ENCODE measurements at places on chromosomes 12 and 14.

DNA sequence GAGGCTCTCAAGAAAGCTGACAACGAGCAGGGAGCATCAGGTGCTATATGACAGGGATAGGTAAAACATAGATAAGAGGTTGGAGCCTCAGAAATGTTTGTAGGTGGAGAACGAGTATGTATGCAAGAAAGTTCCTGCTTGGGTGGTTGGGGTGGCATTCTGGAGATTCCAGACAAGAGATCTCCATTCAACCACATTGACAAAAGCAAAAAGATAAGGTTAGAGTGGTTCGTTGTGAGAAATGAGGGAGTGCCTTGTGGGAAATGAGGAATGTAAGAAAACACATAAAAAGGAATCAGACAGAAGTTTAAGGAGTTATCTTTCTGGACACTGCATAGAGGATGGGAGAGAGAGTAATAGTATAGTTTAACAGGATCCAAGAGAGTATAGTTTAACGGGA is 290.3 kb downstream of the DPF3 start:
- DNase-seq = no peak

- no peak for DNase-seq
Measured at GRCh38 chr12:67447180-67447579, 178.0 kb downstream of the CAND1 start.

- no peak for DNase-seq
Measured at GRCh38 chr12:52582971-52583456, 9.4 kb upstream of the KRT74 start.

DNA sequence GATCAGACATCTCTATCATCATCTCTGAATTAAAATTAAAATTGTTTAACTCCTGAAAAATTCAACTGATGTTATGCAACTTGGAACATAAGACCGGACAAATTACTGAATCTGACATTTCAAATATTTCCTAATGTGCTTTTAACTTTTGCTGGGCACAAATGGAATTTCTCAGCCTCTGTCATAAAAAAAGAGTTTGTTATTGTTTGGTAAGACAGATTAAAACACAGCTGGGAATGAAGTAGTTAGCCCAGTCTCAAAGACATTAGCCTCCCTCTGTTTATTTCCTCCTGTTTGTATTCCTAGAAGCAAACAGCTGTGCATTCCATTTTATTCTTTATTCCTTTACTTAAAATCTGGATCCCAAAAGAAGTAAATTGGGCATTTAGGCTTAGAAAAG is 29.4 kb downstream of the PLEKHA5 start:
- no peak for DNase-seq

DNA sequence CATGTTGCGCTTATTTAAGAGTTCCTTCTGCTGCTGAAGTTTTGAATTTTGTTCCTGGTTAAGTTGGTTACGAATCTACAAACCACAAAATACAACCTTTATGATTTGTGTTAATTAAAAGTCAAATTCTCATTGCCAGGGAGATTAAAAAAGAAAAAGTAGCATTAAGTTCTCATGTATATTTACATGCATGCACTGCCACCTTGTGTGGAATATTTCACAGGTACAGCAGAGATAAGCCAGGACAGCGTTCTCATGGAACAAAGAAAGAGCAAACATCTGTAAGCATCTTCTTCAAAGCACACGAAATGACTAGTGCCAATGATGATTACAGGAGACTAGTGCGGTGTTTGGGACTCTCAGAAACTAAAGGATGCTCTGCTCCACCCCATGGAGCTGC is 34.2 kb downstream of the ZFYVE21 start:
- DNase-seq = no peak

- peak; percentile 13 for DNase-seq
Measured at GRCh38 chr14:56129933-56130332, 11.7 kb downstream of the PELI2 start.

DNA sequence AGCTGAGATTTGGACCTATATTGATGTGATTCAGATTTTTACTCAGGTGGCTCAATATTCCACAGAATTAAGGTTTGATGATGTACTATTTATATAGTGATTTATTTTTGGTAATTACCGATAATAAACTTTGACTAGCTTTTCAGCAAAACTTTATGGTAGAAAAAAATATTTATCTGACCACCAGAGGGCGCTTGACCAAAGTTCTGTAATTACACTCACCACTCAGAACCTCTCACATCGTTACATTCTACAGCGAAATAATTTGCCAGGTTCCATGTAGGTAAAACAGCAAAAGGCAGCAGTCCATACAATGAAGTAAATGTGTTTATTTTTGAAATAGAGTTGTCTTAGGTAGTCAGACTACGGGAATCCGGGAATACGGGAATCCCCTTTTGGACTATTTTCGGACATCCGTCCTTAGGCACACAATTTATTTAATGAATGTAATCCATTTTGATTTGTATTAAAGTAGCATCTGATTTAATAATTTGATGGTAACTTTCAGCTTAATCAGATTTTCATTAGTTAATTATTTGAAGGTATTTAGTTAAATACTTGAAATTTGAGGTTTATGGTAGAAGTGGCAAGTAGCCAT is 143.0 kb upstream of the DDHD1 start:
- DNase-seq = peak; percentile 7

DNA sequence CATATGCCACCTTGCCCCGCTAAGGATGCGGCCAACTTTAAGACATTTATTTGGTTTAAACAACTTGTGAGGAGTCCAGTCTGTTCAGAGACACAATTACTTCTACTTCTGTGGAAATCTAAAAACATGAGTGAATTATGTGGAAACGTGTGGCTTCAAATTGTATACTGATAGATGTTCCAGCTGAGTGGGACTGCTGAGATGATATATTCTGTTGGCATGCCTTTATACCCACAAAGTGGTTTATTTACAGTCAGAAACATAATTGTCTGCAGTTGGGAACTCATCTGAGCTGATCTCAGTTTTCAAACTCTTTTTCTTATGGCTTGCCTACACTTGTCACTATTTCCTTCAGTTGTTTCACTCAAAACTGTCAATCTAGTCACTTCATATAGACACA is 67.8 kb downstream of the FLRT2 start:
- no peak for DNase-seq

- no peak for DNase-seq
Measured at GRCh38 chr14:38366374-38366773, 110.5 kb upstream of the CLEC14A start.

GRCh38 chr14:85572845-85573244 is 42.9 kb downstream of the FLRT2 start:
- no peak for DNase-seq

DNA sequence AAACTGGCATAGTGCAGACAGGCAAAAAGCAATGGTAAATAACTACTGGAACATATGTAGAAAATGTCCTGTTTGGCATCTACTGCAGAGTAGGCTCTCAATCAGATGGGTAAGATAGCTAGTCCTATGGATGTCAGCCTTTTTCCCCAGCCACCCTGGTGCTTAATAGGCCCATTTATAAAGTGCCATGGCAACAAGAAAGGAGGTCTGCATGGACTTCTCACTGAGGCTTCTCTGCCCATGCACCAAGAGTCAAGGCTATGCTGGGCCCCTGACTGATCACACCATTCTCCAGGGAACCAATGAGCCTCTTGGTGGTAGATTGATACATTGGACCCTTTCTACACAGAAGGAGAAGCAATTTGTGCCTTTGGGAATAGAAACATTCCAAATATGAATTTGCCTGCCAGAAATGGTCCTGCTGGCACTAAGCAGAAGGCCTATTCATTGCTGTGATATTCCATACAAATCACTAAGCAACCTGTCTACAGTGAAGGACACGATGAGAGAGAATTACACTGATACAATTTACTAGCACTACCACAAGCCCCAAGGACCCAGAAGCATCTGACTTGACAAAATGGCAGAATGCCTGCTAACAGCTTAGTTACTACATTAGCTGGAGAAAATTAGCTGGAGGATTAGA is 43.8 kb downstream of the RESF1 start:
- DNase-seq = no peak

DNA sequence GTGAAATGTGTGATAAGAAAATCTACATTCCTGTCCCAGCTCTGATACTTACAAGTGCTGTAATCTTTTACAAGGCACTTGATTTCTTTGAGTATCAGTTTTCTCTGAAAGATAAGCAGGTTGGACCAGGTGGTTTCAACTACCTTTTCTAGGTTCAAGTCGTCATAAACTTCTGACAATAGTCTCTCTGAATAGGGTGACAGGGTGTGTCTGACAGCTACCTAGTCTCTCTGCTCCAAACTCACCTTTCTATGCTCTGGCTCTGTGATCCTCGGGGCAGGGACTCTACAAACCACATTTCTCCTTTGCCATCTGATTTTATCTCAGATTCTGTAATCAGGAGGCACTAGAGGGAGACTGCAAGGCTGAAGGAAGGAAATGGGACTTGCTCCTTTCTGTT is 137.7 kb upstream of the SYT1 start:
- DNase-seq = no peak

GRCh38 chr12:14952299-14952921 is 9.0 kb downstream of the ARHGDIB start:
- no peak for DNase-seq

DNA sequence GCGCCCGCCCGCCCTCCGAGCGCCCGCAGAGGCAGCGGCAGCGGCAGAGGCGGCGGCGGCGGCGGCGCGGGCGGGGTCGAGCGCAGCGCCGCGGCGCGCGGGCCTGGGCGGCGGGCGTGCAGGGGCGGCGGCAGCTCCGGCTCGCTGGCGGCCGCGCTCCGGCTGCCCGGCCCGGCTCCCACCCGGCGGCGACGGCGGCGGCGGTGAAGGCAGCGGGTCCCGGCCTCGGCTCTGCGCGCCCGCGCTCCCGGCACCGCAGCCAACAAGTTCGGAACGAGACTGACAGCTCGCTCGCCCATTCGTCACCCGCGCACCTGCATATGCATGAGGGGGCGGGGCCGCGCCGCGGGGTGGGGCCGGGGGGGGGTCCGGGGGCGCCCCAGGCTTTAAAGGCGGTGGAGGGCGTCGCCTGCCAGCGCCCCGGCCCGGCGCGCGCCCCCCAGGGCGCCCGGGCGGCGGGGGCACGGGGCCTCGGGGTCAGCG is at the start of gene JAG2:
Gene JAG2, minus strand, starts transcription at position 281 of the 483 bp plus-strand sequence. CDS start 356 bp downstream, outside the sequence.
- no peak for DNase-seq

DNA sequence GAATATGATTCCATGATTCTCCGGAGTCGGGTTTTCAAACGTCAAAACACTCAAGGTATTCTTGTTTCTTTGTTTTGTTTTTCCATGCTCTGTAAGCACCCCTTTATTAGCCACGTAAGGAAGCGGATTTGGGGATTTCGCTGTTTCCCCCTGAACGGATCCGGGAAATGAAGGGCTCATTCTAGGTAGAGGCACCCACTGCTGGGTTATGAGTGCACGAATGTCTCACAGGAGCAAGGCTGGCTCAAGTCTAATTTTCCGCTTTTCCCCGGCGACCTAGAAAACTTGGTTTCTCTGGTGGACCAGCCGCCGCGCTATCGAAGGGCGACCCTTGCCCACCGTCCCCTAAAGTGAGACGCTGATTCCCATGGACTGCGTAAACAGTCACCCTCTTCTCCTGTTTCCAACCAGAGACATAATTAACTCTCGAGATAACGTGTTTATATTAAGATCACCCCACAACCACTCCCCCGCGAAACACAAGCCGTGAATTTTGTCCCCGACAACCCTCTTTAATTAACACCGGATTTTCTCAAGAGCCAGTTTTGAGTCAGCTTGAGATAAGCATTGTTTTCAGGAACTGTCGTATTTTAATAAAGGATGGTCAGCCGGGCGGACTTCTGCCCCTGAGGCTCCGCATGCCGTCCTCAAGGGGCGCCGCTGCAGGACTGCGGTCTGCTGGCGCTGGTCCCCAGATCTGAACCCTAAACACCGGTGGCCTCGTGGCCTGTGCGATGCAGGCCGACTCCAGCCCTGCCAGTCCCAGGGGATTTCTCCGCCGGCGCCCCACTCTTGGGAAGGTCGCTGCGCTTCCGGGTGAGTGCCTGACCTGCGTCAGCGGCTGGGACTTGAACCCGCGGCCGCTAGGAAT is 515 bp upstream of the ABCC9 start:
- DNase-seq = no peak

GRCh38 chr12:26247873-26248272 is 52.5 kb downstream of the SSPN start:
- DNase-seq = no peak

GRCh38 chr12:84594157-84594556 is 318.4 kb downstream of the SLC6A15 start:
- DNase-seq = no peak

DNA sequence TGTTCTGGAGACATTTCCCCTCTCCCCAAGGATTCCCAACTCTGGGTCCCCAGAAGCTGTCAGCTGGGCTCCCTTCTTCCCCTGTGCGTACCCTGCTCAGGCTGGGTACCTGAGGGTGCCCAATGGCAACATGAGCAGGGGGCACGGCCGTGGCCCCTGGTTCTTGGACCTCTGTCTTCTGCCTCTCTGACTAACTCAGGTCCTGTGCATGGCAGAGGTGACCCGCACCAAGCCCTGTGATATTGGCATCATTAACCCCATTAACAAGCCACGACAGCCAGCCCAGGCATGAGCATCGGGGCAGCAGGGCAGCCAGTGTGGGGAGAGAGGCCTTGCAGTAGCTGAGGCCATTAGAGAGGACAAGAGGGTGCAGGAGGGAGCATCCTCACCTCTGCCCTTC is 28.4 kb downstream of the RTL1 start:
- DNase-seq = no peak

GRCh38 chr14:105366386-105367074 is 31.8 kb upstream of the TEX22 start:
- DNase-seq = no peak

DNA sequence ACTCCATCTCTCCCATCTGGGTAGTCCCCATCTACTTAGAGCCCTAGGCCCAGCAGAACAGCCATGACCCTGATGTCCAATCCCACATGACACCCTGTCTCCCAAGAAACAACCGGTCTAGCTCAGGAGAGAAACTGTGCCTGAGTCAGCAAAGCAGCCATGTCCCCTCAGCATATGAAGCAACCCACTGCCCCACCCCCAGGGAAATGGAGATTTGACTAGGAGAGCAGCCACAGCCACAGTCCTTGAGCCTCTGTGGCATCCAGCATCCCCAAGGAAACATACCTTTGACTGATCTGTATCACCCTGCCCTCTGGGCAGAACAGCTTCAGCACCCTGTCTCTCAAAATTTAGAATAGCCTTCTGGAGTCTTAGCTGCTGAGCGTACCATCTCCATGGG is 641.9 kb upstream of the FBXO33 start:
- DNase-seq = no peak

GRCh38 chr14:49545071-49545470 is 41.1 kb downstream of the RPS29 start:
- DNase-seq = no peak

- DNase-seq = no peak
Measured at GRCh38 chr14:77158175-77158881, 16.7 kb upstream of the ZDHHC22 start.

Data from KG1 (cell line).